Stimulated activated CD8-positive, alpha-beta memory T cell treated with anti-CD3 and anti-CD28 coated beads, Interleukin-15, amount 100 ng/mL, for 4 hours (primary cell): ENCODE measurements at places on chromosomes 5 and 9.

DNA sequence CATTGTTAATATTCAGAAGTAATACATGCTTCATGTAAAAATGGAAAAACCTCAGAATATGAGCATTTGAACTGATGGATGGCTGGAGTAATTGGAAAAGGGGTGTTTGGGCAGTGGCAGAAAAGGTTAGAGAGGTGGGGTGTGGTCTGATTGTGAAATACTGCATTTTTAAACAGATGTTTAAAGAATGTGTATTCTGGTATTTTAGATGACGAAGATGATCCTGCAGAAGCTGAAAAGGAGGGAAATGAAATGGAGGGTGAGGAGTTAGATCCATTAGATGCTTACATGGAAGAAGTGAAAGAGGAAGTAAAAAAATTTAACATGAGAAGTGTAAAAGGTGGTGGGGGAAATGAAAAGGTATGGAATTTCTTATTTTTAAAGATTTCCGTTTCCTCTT, 18.8 kb downstream of the DDX46 start:
- DNase-seq = no peak

GRCh38 chr5:114418176-114419066, 56.6 kb downstream of the KCNN2 start:
- no peak for DNase-seq

GRCh38 chr9:27487128-27487640, 36.9 kb upstream of the IFNK start:
- DNase-seq = no peak

- no peak for DNase-seq
Measured at GRCh38 chr9:78676009-78676408, 379.1 kb downstream of the PSAT1 start.
